ENCODE measurements at places on chromosomes 2 and 18.

DNA sequence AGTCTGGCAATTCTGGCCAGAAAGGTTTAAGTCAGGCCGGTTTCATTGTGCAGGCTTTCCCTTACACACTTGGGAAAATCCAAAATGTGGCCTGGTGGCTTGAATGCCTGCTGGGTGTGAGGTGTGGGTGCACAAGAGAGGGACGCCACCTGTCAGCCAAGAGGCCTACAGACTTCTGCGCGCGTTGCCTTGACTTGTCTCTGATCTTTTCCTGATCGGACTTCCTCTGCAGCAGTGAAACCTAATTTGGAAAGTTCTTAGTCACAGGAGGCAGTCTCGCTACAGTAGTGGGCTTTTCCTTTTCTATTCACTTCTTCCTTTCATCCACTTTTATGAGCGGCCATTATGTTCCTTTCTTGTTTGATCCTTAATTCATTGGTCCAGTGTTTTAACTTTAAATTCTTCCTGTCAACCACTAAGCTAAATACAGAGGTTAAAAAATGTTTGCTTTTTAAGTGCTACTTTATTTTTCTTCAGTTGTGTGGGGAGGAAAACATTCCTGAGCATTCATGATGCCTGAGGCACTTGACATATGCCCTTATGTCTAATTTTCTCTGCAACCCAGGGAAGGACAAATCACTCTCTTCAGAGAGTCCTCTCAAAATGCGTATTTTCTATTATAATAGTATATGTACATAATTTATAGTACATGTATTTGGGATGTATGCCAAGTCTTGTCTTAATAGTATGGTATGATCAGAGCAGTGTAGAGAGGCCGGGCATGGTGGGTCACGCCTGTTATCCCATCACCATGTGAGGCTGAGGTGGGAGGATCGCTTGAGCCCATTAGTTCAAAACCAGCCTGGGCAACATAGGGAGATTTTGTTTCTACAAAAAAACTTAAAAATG lies 128.9 kb downstream of the WDSUB1 start:
- DNase-seq: peak; percentile 12

- DNase-seq: no peak
Observed at GRCh38 chr2:225328192-225328591, 71.3 kb upstream of the NYAP2 start.

- DNase-seq: peak; percentile 2
Observed at GRCh38 chr2:12769492-12770105, 52.9 kb downstream of the TRIB2 start.

DNA sequence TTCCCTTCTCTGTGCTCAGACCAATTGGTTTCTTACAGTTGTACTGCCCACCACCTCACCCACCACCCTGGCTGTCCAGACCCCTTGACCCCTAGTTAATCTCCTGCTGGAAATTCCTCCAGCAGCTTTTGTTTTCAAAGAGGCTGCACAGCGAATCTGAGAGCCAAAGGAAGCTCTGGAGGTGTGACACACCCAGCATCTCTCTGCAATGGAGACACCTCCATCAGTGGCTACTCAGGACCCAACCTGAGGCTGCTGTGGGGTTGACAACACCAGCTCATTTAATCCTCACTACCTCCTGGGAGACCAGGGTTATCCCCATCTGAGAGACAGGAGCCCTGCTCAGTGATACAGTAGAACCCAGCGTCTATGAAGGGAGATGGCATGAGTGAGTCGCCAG lies 86.4 kb downstream of the BIN1 start:
- DNase-seq: no peak

DNA sequence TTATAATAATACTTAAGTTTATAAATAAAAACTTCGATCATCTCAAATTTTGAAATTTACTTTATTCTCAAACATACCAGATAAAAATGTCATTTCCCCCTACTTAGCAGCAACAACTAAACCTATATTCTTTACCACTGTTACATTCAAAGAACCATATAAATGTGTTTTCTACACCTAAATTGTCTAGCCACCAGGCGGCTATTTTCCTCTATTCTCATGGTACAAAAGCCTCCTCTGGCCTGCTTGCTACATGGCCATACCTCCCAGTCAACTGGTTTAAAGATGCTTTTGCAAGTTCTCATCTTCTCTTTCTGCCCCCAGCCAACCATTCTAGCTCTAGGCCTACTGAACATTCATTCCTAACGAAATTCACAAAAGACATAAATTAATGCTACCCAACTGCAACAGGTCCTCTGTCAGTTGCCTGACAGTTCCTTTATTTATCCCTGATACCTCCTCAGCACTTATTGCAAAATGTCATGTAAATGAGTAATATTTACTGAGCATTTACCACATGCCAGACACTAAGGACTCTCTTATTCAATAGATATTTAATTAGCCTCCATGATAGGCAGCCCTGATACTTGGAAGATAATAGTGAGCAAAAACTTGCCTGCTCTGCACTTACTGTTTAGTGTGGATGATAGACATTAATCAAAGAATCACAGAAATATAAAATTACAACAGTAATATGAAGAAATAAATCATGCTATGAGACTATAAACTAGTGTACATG lies 5.0 kb downstream of the C1D start:
- no peak for DNase-seq

DNA sequence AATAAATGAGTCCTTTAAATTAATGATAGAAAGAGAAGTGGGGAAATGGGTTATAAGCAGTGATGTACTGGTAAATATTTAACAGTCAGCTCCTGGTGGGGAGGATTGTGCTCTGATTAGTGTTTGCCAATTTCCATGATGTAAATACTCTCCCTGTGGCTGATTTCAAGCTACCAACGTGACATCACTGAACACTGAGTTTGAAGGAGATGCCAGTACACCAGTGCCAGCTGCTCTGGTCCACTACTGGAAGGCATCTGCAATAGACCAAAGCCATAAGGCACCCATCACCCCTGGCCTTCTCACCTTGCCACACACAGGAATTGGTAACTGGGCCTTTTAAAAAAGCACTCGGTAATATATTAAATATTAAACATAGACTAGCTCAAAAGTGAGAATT lies 77.7 kb downstream of the TGOLN2 start:
- DNase-seq: no peak

DNA sequence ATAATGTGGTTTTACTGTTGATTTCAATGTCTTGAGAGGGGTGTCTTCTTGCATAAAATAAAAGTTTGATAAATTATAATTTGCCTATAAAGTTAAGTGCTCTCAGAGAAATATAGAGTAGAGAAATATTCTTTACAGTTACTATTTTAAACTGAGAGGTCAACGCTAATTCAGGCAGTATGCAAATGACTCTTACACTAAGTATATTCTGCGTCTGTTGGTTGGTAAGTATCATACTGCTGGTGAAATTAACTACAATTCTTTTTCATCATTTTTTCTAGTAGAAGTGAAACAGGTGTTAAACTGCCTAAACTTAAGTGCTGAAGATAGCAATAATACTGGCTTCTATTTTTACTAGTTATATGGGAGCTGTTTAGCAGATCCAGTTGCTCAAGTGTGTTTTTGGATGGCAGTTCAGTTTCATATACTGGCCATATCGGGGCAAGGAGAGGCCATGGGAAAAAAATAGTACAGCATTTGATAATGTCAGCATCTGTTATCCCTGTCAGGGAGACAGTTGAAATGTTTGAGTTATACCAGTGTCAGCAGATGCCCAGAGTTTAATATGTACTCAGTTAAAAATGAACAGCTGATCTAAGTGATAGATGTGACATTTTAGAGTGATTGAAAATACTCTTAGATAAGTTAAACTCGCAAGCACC lies 86.2 kb downstream of the MIB1 start:
- no peak for DNase-seq

DNA sequence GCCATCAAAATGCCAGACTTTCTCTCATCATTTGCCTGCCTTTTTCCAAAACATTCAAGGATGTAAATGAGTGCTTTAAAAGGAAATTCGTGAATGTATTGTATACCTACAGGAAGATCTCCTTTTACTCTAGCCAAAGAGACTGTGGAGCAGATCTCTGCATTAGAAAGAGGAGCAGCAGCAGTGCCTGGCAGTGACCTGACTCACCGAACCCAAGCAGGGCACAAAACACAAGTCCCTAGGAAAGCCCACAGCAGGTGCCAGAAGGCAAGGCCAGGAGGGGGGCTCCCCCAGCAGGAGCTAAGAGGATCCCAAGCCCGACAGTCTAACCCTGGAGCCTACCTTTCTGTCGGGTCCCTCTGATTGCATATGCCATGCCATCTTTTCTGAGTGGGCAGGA lies 47.9 kb downstream of the L3MBTL4 start:
- DNase-seq: no peak

DNA sequence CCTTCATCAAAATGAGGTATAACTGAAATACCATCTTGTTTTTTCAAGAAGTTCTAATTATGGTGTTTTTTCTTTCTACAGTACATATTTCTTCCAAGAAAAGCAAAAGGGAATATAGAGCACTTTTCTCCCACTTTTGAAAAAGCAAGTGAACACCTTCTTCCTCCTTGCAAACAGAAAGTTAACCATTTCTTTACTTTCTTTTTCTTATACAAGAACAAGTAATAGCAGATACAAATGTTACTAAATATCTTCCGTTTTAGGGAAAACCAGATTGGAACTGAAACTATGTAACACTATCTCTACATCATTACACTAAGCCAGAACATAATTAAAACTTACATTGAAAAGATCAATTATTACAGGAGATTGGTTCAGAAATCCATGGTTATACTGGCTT lies 44.0 kb downstream of the COBLL1 start:
- DNase-seq: no peak

GRCh38 chr18:76385681-76385975 lies 109.4 kb downstream of the ZNF516 start:
- no peak for DNase-seq

DNA sequence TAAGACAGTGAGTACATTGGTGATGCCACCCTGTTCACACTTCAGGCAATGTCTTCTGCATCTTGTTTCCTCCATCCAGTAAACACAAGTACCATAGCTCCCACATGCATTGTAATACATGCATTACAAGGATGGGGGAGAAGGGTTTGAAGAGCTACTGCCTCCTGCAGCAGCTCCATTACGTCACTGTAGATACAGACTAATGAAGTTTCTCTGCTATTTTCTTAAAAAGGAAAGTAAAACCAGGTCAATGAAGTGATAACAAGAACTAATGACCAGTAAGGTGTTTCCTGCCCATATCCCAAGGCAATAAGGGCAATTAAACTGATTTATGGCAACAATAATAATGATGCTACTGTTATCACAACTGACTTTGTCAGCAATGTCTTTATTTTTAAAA lies 18.2 kb upstream of the BBS5 start:
- no peak for DNase-seq

GRCh38 chr18:25544546-25545287 lies 192.8 kb upstream of the ZNF521 start:
- DNase-seq: no peak

DNA sequence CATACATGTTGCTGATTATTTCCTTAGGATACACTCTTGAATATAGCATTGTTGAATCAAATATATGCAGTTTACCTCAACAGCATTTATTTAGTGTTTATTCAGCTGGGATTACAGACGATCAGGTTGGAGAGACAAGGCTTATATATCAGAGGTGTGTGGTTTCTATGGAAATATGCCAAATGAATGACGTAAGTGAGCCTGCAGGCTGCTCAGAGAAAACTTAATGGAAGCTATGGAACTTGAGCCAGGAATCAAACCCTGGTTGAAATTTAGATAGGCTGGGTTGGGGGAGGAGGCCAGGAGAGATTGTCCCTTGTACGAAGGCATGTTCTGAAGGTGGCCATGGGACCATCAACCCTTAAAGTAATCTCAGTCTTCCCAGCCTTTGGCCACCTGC lies 79.5 kb downstream of the INPP4A start:
- no peak for DNase-seq

DNA sequence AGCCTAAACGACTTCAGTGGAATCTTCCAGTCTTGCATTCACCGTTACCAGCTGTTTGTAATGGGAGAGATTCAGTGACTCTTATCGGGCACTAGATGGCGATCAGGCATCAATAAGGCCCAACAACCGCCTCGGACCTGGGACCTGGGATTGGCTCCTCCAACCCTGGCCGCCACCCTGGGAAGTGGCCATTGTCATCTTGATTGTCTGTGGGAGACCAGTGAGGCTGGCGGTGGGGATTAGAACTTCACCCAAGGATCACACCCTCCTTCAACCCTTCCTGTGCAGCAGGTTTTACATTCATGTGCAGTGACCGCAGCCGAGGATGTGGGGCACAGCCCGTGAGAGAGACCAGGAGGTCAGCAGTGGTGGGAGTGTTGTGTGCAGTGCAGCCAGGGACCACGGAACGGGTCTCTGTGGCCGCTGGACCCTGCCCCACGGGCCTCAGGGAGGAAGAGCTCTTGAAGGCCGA lies 85.3 kb downstream of the SPP2 start:
- DNase-seq: peak; percentile 64

DNA sequence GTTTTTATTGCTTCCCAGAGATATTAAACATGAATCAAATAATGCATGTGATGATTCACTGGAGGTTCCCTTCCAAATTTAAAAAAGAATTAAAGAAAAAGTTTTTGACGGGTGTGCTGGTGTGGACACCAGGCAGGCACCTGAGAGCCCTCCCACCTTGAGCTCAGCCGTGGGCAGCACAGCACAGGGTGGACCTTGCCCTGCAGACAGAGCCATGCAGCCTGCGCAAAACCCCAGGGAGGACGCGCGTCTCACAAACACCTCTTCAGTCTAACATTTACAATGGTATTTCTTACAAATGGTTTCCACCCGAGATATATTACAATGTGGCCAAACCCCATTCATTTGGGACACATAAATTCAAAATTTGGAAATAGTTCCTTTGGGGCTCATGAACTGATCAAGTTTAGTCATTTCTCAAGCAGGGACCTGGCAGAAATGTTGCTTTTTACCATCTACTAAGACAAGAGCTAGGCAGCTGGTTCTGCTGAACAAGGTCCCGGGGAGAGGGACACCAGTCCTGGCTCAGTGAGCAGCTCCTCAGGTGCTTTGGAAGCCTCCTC lies 45.4 kb downstream of the ODC1 start:
- DNase-seq: no peak

DNA sequence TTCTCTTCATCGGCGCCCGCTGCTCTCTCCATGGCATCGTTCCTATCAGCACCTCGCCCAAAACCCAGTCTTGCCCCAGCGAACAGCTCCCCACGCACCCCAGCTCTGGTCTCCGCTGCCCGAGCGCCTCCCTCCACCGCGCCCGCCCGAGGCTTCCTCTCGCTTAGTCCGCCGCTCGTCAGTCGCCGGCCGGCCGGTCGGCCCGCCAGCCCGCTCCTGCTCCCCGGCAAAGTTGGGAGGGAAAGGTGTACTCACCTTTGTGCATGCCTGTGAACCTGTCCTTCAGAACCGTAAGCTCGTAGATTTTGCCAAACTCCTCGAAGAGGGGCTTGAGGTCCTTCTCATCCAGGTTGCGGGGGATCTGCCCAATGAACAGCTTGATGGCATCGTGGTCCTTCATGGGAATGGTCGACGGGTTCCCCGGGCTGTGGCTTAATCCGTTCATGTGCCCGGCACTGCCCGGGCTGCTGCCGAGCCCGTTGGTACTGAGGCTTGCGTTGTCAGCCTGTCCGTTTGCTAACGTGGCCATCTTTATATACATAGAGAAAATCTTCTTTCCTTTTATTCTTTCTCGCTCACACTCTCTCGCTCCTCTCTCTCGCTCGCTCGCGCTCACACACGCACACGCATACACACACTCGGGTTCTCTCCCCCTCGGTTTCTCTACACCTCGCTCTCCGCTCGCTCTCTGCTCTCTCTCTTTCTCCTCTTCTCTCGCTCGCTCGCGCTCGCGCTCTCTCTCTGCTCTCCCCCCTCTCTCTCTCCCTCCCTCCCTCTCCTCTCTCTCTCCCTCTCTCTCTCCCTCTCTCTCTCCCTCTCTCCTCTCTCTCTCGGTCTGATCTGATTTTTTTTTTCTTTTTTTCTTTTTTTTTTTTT lies at the start of gene CELF4:
Gene CELF4, minus strand, starts transcription at position 698 of the 876 bp plus-strand sequence.
- DNase-seq: no peak

- DNase-seq: no peak
Observed at GRCh38 chr18:12283256-12283655, 24.8 kb upstream of the TUBB6 start.
